ENCODE measurements at places on chromosomes 12 and 14.
A peak's percentile ranks its signal among the peaks of the same experiment; 100 is the strongest.

DNA sequence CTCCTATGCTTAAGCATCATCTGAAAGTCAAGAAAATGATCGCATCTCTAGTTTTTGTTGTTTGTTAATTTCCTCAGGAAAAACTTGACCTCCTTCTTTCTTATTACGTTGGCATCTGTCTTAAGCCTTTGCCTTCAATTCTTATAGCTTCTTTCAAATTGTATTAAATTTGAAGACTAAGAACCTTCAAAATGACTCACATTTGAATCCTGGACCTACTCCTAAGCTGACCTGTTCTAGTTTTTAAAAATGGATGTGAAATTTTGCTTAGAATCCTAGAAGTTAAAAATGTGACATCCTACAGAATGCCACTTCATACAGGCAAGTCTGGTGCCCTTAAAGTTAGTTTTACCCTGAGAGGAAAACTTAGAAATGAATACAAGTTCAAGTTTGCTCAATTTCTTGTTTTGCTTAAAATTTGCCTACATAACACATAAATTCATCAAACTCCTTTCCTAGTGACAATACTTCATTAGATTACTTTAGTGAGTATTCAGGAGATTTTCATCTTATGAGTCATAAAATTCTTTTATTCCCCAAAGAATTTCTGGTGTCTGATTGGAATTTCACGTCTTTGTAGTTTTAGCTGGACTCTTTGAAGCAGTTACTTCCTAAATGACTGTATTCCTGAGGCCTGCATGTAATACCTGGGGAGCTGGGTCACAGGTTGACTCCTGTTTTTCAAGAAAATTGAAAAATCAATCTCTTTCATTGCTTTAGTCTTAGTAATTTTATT is 152.3 kb downstream of the MSRB3 start:
- DNase-seq, result no peak

GRCh38 chr14:56026506-56026905 is 91.7 kb upstream of the PELI2 start:
- DNase-seq, result no peak

DNA sequence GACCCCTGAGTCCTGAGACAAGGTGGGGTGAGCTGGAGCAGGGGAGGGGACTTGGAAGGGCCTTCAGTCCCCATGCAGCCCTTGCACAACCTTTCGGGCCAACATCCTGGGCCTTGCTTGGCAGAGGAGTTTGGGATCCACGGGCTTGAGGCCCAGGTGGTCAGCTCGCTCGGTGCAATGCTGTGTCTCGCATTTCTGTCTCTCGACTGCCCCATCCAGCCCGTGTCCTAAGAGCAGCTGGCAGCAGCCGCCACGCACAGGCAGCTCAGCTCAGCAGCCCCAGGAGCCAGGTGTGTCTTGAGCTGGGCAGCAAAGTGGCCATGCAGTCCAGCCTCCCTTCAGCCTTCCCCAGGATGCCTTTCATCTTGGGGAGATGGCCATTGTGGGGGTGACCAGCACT is 10.8 kb downstream of the PACS2 start:
- no peak for DNase-seq

DNA sequence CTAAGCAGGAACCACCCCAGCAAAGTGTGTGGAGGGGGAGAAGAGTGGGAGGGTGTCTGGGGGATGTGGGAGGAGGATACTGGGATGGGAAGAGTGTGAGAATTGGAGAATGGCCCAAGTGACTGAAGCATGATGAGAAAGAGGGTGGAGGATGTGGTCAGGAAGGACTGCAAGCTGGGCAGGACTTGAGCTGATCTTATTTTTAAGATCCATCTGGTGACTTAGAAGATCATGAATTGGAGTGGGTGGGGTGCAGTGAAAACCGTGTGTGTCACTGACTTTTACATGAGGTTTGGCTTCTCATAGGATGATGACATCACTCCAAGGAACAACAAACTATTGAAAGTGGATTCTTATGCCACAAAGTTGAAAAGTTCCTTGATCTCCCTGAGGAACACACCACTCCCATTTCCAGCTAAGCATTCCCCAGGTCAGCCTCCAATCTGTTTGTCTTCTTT is 287.5 kb downstream of the GALC start:
- DNase-seq, result no peak

DNA sequence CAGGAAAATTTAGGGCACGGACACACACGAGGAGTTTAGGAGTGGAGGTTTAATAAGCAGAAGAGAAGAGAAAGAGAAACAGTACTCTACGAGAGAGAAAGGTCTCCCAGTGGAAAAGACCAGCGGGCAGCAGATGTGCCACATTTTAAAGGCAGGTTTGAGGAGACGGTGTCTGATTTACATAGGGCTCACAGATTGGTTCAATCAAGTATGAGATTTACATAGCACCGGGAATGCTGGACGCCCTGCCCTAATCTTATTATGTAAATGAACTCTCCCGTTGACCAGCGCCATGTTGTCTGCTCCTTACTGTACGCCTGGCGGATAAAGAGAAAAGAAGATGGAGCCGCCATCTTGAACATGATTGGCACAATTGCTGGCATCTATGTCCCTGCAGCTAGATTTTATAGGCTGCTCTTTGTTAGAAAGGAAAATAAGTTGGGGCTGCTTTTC is 17.9 kb downstream of the NFKBIA start:
- DNase-seq, result peak; percentile 8

DNA sequence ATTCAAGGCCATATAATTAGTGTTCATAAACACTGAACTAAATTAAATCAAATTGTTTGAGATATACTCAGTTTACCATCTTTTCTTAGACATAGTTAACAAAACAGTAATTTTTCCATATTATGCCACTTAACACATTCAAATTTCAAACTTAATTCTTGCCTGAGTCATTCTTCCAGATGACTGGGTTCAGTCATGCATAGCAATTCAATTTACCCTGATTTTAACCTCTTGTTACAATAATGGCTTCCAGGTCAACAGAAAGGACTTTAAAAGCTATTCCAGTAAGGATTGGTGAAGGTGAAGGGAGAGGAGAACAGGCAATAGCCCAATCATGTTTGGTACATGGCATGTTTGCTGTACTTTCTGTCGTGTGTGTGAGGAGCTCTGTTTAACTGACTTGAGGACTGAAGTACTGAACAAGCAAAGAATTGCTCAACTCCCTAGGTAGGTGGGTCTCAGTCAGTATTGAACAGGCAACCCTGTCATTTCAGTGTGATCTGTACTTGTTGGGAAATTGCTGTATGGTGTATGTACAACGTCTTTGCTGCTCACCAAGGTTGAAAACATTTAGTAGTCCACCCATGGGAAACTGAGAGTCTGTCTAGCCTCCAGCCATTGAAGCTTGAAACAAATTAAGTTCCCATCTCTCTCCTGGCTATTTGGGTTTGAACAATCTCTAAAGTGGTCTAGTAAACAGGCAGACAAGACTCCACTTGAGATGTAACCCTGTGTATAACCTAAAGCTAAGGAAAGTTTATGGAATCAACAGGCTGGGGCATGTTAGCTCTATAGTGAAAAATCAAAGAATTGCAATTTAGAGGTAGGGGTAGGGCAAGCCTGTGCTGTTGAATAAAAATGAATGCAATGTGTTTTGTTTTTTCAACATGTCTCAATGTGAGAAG is 327.2 kb downstream of the BTG1 start:
- peak; percentile 44 for DNase-seq

DNA sequence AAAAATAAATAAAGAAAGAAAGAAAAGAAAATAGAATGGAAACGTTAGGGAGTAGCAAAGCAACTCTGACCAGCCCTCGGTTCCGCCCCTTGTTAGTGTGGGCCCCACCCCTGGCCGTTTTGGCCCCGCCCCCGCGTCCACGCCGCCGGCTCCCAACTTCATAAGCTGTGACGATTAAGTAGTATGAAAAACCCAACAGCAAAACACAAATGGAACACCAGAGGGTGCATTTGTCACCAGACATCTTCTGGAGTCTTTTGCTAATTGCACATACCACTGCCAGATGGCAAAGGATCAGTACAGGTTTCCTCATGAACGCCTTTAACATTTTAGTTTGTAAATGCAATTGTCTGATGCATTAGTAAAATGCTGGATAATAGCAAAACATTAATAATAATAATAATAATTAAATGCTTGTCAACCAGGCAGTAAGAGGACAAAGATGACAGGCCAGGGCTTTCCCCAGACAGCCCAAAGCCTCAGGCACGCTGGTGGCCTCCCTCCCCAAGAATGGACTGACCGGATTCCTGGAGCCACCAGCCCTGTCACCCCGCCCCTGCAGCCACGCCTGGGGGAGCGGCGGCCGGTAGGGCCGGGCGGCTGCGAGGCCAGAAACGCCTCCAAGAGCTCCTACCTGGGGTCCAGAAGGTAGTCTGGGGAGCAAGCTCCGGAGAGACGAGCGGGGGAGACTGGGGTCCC is 23.6 kb downstream of the HSP90AA1 start:
- peak; percentile 85 for DNase-seq

DNA sequence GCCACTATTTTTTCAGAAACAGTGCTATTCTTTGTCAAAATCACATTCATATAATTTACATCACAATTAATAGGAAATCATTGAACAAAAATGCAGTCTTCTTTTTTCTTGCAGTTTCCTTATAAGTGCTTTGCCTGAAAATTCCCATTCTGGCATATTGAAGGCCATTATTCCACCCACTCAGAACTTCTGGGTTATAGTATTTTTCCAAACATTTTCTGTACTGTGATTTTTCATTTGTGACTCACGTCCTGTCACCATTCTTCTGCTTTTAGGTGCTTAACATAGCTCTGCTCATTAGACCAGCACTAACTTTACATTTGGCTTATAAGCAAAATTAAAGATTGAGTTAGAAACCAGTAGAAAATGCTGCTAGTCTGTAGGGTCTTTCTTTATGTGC is 241.0 kb upstream of the NPAS3 start:
- no peak for DNase-seq

DNA sequence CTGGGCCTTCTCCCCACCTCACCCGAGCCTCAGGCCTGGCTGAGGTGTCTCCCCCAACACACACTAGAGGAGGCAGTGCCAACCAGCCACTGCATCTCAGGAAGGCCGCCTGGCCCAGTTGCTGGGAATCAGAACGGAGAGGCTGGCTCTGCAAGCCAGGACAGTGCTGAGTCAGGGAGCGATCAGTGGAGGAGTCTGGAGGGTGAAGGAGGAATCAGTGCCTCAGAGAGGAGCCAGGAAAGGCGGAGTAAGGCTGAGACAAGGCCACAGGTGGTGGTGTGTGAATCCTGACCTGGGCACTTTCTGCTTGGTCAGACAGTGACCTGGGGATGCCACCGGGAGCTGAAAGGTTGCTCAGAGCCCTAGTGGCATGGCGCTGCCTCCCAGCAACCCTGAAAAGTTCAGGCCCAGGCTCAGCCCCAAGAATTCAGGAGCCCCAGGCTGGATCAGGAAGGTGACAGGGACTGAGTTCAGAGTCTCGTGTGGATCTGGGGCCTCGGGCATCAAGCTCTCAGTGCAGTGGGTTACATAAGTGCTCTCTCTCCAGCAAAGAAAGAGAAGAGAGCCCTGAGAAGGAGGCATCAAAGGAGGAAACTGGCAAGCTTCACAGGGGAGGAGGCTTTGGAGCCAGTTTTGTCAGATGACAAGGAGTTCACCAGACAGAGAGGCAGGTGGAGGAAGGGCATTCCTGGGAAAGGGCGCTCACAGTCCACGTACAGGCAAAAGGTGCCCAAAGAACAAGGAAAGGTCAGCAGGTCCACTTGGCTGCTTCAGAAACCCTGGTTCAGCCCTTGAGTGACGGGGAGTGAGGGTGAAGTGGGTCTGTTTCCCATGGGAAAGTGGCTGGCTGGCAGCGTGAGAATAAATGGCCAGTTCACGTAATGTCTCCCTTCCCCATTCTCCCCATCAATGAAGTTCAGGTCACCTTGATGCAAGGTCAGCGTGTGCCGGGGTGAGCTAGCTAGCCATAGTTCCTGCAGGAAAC is 87.8 kb downstream of the ZFP36L1 start:
- no peak for DNase-seq

DNA sequence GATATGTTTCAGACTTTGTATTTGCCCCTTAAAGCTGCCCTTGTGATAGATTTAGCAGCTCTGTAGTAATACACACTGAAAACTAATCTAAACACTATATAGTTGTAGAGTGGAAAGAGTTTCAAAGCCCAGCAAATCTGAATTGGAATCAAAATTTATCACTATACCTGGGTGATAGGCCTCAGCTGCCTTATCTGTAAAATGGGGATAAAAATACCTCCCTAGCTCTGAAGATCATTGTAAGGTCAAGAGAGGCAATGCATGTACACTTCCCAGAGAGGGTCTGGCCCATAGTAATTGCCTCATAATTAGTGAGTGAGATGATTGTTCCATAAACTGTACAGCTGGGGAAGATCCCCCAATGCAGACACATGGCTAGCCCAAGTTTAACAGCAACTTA is 103.6 kb downstream of the IGF1 start:
- DNase-seq, result no peak

- DNase-seq, result no peak
These were observed 17.1 kb downstream of the CAND1 start for GRCh38 chr12:67286257-67286656.

GRCh38 chr14:61196034-61196433 is 85.1 kb downstream of the TMEM30B start:
- no peak for DNase-seq

GRCh38 chr12:27550653-27550975 is 26.6 kb downstream of the PPFIBP1 start:
- DNase-seq, result no peak

GRCh38 chr12:41188058-41188840 is at the start of gene PDZRN4:
Gene PDZRN4 (plus strand): TSS chr12:41188320.
- peak; percentile 90 for DNase-seq

GRCh38 chr12:45644541-45644940 is 85.0 kb upstream of the ARID2 start:
- no peak for DNase-seq

GRCh38 chr14:94663538-94663937 is 51.3 kb downstream of the SERPINA3 start:
- no peak for DNase-seq

DNA sequence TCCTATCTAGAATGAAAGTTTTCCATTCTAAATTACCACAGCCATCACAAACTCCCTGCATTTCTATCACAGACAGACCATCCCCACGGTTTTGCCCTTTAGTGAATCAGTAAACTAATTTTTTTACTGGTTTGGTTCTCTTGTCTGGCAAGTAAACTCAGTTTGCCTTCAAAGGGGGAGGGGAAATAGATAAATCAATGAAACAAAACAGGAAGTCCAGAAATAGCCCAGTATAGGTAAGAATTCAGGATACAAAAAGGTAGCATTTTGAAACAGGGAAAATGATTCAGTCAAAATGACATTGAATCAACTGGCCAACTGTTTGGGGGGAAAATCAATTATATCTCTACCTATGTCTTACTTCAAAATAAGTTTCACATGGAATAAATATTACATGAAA is 15.8 kb upstream of the BAZ1A start:
- no peak for DNase-seq

GRCh38 chr12:92289629-92290349 is 144.1 kb upstream of the BTG1 start:
- DNase-seq, result no peak

DNA sequence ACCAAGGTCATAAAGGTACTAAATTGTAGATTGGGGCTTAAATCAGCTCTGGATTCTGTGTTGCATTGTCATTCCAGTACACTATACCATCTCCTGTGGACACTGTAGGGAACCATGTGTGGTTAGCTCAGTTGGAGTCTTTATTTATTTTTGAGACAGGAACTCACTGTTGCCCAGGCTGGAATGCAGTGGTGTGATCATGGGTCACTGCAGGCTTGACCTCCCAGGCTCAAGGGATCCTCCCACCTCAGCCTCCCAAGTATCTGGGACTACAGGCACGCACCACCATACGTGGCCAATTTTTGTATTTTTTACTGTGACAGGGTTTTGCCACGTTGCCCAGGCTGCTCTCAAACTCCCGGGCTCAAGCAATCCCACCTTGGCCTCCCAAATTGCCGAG is 6.7 kb downstream of the PAPOLA start:
- peak; percentile 2 for DNase-seq
